ENCODE measurements at places on chromosomes 2 and 18.

GRCh38 chr2:82055846-82056245 lies 1751.3 kb upstream of the LRRTM1 start:
- no peak for DNase-seq

DNA sequence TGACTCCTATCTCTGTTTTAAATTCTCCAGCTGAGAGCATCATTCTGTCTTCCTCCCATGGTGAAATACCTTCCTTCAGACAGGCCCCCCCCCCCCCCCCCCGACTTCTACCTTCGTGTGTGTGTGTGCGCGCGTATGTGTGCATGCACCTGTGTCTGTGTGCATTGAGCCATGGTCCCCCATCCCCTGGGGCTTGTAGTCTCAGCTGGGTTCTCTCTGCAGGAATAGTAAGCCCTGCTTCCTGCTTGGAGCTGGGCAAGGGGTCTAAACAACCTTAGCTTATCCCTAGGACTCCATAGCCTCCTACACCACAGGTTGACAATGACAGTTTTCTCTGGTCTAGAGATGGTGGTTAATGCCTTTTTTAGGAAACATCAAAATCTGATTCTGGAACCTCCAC lies 427.5 kb upstream of the KLHL29 start:
- no peak for DNase-seq

DNA sequence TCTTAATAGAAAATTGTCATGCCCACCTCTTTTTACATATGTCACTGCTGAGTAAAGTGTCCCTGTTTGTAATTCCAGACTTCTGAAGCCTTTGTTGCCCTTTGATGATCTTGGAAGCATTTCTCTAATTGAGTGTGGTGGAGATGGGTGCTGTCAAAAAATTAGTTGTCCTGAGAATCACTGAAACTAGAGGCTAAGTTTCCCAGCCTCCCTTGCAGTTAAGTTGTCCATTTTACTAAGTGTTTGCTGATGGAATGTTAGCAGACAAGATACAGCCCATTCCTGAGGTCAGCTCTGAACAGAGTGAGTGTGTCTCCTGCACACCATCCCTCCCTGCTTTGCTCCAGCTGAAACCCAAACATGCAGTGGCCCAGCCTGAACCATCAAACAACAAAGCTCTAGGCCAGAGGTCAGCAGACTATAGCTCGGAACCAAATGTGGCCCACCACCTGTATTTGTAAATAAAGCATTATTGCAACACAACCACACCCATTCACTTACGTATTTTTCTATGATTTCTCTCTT lies 28.1 kb upstream of the TMEM177 start:
- no peak for DNase-seq

- DNase-seq: no peak
These were observed 63.0 kb downstream of the ZNF532 start for GRCh38 chr18:58927659-58928058.

DNA sequence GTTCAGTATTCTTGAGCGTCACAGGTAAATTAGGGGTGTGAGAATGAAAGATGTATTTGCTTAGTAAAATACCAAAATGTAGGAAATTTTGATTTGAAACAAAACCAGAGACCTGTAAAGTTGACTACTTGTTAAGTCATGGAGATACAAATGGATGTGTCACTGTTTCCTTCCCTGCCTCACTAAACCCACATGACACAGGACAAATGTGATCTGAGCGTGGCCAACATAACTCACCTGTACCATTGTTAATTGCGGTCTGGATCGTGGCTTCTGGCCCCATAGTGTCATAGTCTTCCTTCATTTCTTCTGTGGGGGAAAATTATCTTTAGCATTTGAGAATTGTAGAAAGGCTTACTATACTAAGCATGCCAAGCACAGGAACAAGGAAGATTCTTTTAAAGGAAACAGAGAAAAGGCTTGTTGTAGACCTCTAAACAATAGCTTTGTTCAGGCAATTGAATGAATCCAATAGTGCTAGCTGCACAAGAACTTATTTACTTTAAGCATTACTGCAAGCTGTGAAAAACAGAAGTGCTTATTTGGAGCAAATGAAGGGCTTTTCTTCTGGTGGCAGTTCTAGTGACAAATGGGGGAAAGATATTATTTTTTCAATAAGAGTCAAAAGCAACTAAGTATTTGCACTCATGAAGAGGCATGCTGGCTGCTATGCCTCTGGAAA lies 95.2 kb downstream of the ZEB2 start:
- no peak for DNase-seq

GRCh38 chr2:25030702-25031101 lies 11.2 kb upstream of the EFR3B start:
- no peak for DNase-seq

- DNase-seq: peak; percentile 90
These were observed 27.0 kb downstream of the TMEM200C start for GRCh38 chr18:5868218-5868854.

- DNase-seq: no peak
These were observed 11.3 kb downstream of the GATA6 start for GRCh38 chr18:22180722-22181121.

All from astrocyte of the cerebellum (primary cell).